ENCODE measurements at places on chromosomes 16 and 17. TPM values are rescaled to one million over a fixed set of nuclear protein-coding genes. Genes with fewer than 3 reads are reported as not detected.

GRCh38 chr17:61065263-61065773 lies 334.3 kb upstream of the TBX2 start:
- no peak for DNase-seq
- H3K4me3 ChIP-seq = no peak overlapping the region
- H3K27ac ChIP-seq = no peak overlapping the region
- H3K36me3 ChIP-seq = no peaks in the 10 kb centered on the region

DNA sequence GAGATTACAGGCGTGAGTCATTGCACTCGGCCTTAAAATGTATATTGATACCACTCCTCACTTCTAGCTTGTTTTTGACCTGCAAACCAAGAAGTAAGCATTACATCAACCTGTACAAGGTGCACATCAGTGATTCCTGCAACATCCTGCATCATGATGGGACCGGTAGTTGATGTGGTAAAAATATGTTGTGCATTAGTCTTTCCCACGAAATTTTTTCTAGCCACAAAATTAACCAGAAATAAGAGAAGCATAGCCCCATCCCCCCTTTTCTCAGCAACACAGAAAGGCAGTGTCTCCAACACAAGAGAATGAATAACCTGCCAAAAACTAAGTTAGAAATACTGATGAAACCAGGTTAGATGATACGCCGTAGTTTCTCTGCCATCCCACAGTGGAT lies 21.1 kb upstream of the NSMCE1 start:
- no peak overlapping the region for H3K27ac ChIP-seq
- no peaks in the 10 kb centered on the region for H3K27me3 ChIP-seq

GRCh38 chr16:54947616-54948015 lies 17.0 kb downstream of the IRX5 start:
- H3K4me3 ChIP-seq = no peak overlapping the region
- no peaks in the 10 kb centered on the region for H3K4me1 ChIP-seq
- H3K27me3 ChIP-seq = no peaks in the 10 kb centered on the region
- no peak for DNase-seq
- no peaks in the 10 kb centered on the region for H3K36me3 ChIP-seq

DNA sequence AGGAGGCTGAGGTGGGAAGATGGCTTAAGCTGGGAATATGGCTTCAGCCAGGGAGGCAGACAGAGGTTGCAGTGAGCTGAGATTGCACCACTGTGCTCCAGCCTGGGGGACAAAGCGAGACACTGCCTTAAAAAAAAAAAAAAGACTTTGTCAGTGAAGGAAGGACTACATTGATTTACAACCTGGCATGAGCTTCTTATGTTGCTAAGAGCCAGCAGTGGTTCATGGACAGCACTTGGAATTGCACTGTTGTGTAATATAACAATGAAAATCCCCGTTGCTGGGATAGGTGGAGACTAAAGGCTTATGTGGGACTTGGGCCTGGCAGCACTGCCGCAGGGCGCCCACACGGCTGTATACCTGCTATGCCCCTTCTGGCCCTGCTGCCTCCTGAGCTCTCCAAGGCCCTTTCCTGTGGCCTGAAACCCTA lies 14.1 kb upstream of the SLC16A5 start:
- no peak overlapping the region for H3K27ac ChIP-seq
- peaks cover 5% of the 10 kb centered on the region for H3K4me1 ChIP-seq
- H3K27me3 ChIP-seq = no peaks in the 10 kb centered on the region
- no peak for DNase-seq
- no peak overlapping the region for H3K4me3 ChIP-seq

DNA sequence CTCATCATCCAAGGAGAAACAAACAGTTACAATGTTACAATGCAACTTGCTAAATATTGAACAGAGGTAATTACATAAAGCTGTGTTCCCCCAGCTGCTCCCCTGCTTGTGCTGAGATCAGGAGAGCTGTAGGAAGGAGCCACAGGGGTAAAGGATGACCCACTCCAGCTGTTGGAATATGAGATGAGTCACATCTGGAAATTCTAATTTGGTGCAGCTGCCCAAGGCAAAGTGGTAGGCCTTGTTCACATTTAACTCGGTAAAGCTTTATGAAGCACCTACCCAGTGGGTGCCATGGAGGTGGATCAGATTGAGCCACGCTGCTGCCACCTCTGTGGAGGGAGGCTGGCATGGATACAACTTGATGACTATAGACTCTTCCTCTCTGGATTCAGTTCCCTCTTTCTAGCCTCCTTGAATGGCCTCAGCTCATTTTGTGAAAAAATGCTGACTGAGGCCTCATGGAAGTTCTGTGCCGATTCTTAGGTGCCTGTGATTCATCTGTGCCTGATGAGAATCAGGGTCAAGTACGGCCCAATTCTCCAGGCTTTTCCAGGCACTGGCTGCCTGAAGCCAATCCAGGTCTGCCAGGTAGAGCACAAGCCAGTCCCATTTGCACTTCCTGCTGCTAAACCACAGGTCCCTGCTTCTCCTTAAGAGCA lies 7.4 kb downstream of the ZNF689 start:
- no peak for DNase-seq
- H3K4me3 ChIP-seq = no peak overlapping the region
- H3K36me3 ChIP-seq = peaks cover 34% of the 10 kb centered on the region
- H3K27me3 ChIP-seq = no peaks in the 10 kb centered on the region

DNA sequence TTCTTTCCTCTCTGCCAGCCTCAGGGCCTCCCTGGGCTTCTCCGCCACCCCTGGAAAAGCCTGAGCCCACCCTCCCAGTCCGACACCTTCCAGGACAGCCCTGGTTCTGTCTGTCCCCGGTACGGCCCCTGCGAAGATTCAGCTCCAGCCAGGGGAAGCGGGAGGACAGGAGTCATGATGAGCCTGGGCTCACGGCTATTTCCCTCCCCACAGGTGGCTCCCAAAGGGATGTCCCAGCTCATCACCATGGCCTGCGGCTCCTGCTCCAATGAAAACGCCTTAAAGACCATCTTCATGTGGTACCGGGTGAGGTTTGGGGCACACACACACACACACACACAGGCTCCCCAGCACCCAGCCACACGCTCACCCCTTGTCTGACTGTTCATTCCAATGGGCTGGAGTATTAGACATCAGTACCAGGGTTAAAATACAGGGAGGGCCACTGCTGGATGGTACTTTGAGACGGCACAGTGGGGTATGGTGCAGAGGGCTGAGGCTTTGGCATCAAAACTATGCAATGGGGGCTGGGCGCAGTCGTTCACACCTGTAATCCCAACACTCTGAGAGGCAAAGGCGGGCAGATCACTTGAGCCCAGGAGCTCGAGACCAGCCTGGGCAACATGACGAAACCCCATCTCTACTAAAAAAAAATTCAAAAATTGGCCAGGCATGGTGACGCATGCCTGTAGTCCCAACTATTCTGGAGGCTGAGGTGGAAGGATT lies 32.8 kb downstream of the TMEM186 start:
- H3K4me1 ChIP-seq = no peaks in the 10 kb centered on the region
- no peak for DNase-seq
- H3K4me3 ChIP-seq = no peak overlapping the region
- H3K36me3 ChIP-seq = peaks cover 4% of the 10 kb centered on the region
- no peaks in the 10 kb centered on the region for H3K27me3 ChIP-seq

HIGD1B gene
- total RNA-seq = 0.87 TPM

- no peak for DNase-seq
- no peaks in the 10 kb centered on the region for H3K36me3 ChIP-seq
- H3K27me3 ChIP-seq = no peaks in the 10 kb centered on the region
- no peak overlapping the region for H3K27ac ChIP-seq
- H3K4me3 ChIP-seq = peak overlapping the region; percentile 94
These were observed 1.2 kb downstream of the JPT1 start for GRCh38 chr17:75152922-75153779.

CSH2 gene
- total RNA-seq = not detected

ELMO3 gene
- 23.4 TPM for total RNA-seq

FA2H gene
- total RNA-seq = 2.8 TPM

- no peaks in the 10 kb centered on the region for H3K36me3 ChIP-seq
- no peak overlapping the region for H3K4me3 ChIP-seq
- no peaks in the 10 kb centered on the region for H3K4me1 ChIP-seq
- no peaks in the 10 kb centered on the region for H3K27me3 ChIP-seq
- H3K27ac ChIP-seq = no peak overlapping the region
These were observed 99.2 kb downstream of the NTN1 start for GRCh38 chr17:9120471-9120870.

DNA sequence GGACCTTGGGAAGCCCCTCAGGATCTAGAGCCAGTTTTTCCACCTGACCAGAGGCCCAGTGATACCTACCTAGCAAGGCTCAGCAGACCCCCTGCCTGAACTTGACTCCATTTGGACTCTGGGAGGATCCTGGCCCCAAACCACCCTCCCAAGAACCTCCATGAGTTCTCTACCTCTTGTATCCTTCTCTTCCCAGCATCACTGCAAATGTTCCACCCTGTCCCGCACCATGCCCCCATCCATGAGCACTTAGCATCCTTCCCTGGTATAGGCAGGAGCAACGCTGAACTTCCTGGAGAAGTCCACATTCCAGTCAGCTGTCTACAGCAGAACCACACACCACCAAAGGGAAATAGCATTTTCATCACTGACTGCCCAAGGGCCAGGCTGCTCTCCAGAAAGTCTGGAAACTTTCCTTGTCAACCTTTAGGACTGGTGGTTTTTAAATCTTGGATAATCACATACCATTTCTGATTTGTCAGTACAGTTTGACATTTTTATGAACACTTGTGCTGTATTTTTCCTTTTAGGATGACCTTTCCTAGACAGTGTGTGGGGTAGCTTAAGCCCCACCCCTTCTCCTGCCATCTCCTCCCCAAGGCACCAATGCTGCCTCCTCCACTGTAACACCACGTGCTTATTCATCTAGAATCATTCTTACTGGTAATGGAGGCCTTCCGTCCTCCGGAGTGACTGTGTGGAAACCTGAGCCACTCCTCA lies 13.9 kb downstream of the EIF4A3 start:
- no peak for DNase-seq
- peaks cover 12% of the 10 kb centered on the region for H3K4me1 ChIP-seq

DNA sequence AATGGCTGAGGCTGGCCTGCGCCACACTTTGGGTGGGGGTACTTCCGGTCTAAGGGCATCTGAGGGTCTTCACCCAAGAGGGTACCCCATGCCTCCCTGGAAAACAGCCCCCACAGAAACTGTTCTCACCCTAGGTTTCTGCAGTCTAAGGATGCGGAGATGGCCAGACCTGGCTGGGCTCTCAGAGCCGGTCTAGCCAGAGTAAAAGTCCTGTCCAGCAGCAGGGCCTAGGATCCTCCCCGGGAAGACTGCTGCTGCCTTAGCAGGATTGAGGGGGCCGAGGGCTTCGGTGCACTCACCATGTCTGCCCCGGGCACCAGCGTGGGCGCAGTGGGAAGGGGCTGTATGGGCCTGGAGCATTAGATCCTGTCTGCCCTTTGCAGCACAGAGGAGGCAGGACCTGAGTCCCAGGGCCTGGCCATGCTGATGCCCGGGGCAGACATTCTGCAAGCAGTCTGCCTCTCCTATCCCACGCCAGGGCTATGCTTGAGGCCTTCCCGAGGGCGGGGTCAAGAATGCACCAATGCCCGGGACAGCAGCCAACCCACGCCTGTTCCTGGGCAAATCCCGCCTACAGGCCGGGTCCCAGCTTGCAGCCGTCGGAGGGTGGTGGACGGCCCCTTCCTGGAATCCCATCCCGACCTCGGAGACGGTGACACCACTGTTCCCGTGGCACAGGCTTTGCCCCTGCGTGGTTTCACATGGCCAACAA lies 54.7 kb downstream of the CBFA2T3 start:
- peak overlapping the region; percentile 90 for H3K27ac ChIP-seq
- peaks cover 64% of the 10 kb centered on the region for H3K4me1 ChIP-seq
- peak; percentile 85 for DNase-seq
- no peaks in the 10 kb centered on the region for H3K27me3 ChIP-seq
- H3K36me3 ChIP-seq = no peaks in the 10 kb centered on the region

PDILT gene
- not detected for total RNA-seq

- DNase-seq = no peak
- no peak overlapping the region for H3K4me3 ChIP-seq
- no peak overlapping the region for H3K27ac ChIP-seq
These were observed 31.3 kb downstream of the AP1G1 start for GRCh38 chr16:71777329-71777728.

DNA sequence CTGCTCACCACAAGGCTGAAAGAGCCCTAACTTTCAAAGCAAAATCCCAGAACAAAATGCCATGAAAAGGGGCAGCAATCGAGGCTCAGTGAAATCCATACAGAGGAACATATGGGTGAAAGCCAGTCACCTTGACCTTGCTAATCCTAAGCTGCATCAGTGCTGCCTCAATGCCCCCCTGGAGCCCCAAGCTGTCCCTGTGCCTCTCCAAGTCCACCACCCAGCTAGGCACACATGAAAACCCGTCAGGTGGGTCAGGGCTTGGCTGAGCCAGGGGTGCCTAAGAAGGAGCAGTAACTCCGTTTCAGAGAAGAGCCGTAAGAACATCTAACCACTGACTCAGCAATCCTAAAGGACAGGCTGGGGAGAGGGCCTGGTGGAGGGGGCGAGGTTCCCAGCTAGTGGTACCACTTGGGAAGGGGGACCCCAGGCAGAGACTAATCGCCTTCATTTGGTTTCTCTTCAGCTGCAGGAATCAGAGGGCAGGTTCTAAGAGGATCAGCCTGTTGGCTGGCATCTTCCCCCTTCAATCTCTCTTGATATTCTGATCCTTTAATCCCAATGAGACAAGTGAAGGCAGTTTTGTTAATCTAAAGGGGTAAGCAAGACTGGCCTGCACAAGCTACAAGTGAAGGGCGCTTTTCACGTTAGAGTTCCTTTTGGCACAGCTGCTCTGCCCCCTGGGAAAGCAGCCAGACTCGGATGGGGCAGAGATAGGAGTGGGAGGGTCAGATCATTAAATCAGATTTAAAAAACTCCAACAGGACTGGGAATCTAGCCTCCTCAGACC lies 7.6 kb downstream of the PITPNA start:
- H3K27ac ChIP-seq = no peak overlapping the region
- H3K36me3 ChIP-seq = peaks cover 19% of the 10 kb centered on the region
- DNase-seq = no peak
- H3K4me3 ChIP-seq = no peak overlapping the region

- H3K36me3 ChIP-seq = no peaks in the 10 kb centered on the region
- H3K27me3 ChIP-seq = no peaks in the 10 kb centered on the region
- no peak overlapping the region for H3K4me3 ChIP-seq
- H3K4me1 ChIP-seq = no peaks in the 10 kb centered on the region
- no peak overlapping the region for H3K27ac ChIP-seq
- DNase-seq = no peak
These were observed 26.1 kb upstream of the TAC4 start for GRCh38 chr17:49873926-49874325.

Measured in pancreas (tissue), 10 donors.